ENCODE measurements at places on chromosomes 4 and X.

DNA sequence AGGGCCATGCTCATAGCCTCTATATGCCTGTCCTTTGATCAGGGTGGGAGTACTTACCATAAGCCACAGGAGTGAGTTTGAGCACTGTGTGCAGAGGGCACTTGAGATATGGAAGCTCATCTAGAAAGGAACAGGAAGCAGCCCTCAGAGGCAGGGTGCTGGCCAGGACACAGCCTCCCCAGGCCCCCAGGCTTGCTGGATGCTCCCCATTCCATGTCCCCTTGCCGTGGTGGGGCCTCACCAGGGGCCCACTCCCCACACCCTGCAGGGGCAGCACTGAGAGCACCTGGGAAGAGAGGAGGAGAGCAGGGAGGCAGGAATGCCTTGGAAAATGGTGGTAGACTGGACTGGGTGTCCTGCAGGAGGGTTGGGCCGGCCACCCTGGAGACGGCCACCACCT, 14.3 kb downstream of the TRO start:
- no peak for DNase-seq

GRCh38 chrX:96619588-96619987, 65.1 kb upstream of the DIAPH2 start:
- no peak for DNase-seq

DNA sequence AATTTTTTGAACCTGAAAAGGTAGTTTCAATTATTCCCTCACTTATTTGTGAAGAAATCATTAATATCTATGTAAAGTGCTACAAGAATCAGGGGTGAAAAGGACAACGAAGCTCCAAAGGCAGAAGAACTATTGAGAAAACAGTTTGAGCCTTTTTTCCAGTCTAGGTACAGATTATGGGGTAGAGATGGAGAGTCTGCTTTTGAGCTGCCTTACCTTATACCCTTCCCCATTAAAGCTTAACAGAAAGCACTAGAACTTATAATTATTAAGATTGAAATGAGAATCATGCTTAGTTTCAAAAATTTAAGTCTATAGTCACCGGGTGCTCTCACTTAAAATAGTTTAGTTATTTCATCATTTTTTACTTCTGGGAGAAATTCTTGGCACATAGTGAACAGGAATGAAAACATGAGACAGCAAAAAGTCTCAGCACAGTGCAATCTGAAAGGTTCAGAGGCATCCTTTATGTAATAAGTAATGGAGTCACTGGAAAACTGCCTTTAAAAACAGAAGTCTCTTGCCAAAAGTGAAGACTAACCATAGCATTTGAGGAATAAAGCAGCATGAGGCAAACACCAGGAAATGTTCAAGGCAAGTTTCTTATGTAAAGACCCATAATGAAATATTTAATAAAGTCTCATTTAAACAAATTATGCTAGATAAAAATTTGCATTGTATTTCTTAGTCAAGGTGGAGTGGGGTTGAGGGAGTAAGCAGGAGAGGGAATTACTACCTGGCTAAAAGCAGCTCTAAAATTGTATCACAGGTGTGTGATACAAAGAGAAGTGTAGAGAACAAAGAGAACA, 5.1 kb upstream of the DCLK2 start:
- DNase-seq, result no peak

DNA sequence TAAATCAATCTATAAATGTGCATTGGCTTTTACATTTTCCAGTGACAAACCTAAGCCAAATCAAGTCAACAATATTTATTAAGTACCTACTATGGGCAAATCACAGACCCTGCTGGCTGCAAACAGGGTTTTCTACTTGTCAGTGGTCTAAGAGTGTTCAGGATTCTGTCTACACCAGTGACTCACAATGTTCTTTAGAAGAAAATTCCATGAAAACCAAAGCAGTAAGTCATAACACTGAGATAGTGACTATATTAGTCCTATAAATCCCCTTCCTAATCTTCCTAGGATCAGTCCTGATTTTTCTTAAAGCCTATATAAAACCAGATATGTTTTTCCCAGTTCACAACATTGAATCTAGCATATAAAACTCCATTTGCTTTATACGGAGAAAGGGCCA, 69.7 kb downstream of the PPP3CA start:
- no peak for DNase-seq

DNA sequence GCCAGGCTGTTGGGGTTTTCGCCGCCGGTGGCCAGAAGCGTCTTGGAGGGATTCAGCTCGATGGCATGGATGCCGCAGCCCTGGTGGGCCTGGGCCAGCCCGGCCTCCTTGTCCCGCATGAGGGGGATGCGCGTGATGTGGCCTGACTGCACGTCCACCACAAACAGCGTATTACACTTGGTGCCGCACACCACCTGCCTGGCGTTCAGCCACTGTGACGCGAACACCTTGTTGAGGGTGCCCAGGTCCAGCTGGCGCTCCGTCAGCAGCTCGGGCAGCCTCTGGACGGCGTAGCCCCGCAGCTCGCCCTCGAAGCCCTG, 728 bp downstream of the DCAF12L2 start:
- DNase-seq, result no peak

GRCh38 chr4:385934-386707, 48.5 kb downstream of the ZNF141 start:
- no peak for DNase-seq

GRCh38 chr4:113524505-113525186, 236.9 kb downstream of the CAMK2D start:
- DNase-seq, result no peak

DNA sequence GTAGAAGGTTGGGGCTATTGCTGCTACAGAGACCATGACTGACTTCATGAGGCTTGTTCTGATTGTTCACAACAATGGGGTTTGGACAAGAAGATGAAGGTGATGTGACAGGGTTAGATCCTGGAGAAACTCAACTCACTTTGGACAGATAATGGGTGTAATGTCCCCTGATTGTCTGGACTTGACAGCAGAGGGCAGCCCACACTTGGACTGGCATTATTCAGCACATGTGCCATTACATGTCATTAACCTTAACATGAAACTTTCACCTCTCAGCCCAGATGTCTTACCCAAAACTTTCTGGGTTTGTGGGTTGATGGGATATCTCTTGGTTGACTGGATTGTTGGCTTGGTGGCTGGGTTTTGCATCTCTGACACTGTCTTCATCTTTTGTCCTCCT, 101.5 kb downstream of the MXRA5 start:
- no peak for DNase-seq

GRCh38 chr4:182872886-182873285, 44.3 kb downstream of the DCTD start:
- no peak for DNase-seq

- no peak for DNase-seq
Observed at GRCh38 chr4:169795585-169795984, 37.8 kb upstream of the HPF1 start.

- no peak for DNase-seq
Observed at GRCh38 chr4:124061413-124061812, 651.1 kb downstream of the ANKRD50 start.

- DNase-seq, result no peak
Observed at GRCh38 chrX:12118134-12118533, 20.1 kb upstream of the FRMPD4 start.

DNA sequence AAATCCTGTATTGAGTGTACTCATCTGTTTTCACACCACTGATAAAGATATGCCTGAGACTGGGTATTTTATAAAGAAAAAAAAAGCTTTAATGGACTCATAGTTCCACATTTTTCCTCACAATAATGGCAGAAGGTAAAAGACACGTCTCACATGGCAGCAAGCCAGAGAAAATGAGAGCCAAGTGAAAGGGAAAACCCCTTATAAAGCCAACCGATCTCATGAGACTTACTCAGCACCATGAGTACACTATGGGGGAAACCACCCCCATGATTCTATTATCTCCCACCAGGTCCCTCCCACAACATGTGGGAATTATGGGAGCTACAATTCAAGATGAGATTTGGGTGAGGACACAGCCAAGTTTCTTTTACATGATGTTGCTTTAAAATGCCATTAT, 171.9 kb downstream of the GALNTL6 start:
- no peak for DNase-seq

- no peak for DNase-seq
Observed at GRCh38 chr4:10620935-10621488, 63.6 kb downstream of the CLNK start.

- no peak for DNase-seq
Observed at GRCh38 chr4:75484190-75484589, 30.0 kb downstream of the RCHY1 start.

- no peak for DNase-seq
Observed at GRCh38 chr4:132026166-132026565, 1122.9 kb upstream of the PCDH10 start.

DNA sequence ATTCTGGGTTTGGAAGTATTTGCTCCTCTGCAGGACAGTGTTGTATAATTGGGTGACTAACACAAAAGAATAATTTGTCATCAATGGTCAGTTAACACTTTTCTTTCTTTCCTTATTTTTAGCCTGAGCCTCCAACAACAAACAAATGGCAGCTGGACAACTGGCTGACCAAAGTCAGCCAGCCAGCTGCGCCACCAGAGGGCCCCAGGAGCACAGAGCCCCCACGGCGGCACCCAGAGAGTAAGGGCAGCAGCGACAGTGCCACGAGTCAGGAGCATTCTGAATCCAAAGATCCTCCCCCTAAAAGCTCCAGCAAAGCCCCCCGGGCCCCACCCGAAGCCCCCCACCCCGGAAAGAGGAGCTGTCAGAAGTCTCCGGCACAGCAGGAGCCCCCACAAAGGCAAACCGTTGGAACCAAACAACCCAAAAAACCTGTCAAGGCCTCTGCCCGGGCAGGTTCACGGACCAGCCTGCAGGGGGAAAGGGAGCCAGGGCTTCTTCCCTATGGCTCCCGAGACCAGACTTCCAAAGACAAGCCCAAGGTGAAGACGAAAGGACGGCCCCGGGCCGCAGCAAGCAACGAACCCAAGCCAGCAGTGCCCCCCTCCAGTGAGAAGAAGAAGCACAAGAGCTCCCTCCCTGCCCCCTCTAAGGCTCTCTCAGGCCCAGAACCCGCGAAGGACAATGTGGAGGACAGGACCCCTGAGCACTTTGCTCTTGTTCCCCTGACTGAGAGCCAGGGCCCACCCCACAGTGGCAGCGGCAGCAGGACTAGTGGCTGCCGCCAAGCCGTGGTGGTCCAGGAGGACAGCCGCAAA, 106.0 kb downstream of the KLHL8 start:
- DNase-seq, result peak; percentile 49

GRCh38 chr4:3228881-3229280, 20.1 kb upstream of the MSANTD1 start:
- peak; percentile 24 for DNase-seq

DNA sequence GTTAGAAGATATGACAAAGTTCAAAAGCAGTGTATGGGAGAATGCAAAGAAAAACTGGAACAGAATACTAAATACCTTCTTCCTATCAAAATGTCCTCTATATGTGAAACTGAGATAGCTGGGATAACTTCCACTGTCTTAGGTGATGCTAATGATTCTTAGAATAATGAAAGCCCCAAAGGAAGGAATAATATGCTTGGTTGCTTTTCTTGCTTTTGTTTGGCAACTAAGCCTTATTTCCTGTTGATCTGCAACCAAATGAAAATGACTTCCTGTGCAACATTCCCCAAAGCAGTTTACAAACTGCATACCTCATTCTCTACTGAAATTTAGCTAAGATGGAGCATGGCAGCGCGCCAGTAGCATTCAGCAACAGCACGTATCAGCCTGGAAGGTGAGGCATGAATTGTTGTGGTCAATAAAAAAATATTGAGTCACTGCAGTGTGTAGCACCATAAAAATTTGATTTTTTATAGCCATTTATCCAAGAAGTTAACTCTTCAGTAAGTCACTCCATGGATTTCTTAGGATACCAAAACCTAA, 18.7 kb downstream of the NDNF start:
- peak; percentile 41 for DNase-seq

DNA sequence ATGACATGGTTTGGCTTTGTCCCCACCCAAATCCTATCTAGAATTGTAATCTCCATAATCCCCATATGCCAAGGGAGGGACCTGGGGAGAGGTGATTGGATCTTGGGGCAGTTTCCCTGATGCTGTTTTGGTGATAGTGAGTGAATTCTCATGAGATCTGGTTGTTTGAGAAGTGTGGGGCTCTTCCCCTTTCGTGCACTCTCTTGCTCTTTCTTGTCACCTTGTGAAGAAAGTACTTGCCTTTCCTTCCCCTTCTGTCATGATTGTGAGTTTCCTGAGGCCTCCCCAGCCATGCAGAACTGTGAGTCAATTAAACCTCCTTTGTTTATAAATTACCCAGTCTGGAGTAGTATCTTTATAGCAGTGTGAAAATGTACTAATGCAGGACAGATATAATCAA, 36.4 kb upstream of the FREM3 start:
- no peak for DNase-seq

GRCh38 chr4:25972984-25973745, 59.1 kb downstream of the SMIM20 start:
- peak; percentile 49 for DNase-seq

DNA sequence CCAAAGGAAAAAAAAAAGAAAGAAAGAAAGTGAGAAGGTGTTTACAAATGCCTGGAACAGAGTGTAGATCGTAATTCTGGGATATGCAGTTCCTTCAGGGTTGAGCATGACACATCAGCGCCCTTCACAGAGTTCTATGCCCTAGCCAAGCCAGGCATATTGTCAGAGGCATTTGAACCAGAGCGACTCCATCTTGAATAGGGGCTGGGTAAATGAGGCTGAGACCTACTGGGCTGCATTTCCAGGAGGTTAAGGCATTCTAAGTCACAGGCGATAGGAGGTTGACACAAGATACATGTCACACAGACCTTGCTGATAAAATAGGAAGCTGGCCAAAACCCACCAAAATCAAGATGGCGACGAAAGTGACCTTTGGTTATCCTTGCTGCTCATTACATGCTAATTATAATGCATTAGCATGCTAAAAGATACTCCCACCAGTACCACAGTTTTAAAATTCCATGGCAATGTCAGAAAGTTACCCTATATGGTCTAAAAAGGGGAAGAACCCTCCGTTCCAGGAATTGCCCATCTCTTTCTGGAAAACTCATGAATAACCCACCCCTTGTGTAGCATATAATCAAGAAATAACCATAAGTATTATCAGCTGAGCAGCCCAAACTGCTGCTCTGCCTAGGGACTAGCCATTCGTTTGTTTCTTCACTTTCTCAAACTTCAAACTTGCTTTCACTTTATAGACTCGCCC, 23.5 kb upstream of the LRBA start:
- no peak for DNase-seq

DNA sequence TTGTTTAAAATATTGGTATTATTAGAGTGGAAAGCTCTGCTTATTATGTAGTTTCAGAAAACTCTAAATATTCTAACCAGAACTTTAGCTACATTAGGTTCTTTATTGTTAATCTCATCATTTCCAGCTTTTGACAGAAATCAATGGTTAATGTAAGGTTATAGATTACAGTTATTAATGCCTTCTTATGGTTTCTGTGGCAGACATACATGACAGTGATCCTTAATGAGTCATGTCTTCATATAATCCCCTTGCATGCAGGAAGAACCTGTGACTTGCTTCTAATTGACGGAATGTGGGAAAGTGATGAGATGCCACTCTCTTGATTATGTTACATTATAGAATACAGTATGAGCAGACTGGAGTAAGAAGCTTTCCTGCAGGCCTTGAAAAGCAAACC, 23.5 kb downstream of the KLHL8 start:
- no peak for DNase-seq

DNA sequence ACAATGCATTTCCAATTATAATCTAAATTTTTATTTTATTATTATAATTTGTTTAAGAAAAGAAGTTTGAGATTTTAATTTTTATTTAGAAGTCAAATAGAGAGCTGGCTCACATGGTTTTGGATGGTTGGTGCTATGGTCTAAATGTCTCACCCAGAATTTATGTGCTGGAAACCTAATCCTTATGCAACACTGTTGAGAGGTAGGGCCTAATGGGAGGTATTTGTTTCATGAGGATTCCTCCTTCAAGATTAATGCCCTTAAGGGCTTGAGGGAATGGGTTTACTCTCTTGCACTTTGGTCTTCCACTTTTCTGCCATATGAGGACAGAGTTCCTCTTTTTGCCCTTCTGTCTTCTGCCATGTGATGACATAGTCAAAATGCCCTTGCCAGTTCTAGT, 960.5 kb upstream of the IGFBP7 start:
- DNase-seq, result no peak
